Activated naive CD8-positive, alpha-beta T cell treated with anti-CD3 and anti-CD28 coated beads, Interleukin-2, amount 50 U/mL, for 16 hours (primary cell): ENCODE measurements at places on chromosomes 2 and 18.

DNA sequence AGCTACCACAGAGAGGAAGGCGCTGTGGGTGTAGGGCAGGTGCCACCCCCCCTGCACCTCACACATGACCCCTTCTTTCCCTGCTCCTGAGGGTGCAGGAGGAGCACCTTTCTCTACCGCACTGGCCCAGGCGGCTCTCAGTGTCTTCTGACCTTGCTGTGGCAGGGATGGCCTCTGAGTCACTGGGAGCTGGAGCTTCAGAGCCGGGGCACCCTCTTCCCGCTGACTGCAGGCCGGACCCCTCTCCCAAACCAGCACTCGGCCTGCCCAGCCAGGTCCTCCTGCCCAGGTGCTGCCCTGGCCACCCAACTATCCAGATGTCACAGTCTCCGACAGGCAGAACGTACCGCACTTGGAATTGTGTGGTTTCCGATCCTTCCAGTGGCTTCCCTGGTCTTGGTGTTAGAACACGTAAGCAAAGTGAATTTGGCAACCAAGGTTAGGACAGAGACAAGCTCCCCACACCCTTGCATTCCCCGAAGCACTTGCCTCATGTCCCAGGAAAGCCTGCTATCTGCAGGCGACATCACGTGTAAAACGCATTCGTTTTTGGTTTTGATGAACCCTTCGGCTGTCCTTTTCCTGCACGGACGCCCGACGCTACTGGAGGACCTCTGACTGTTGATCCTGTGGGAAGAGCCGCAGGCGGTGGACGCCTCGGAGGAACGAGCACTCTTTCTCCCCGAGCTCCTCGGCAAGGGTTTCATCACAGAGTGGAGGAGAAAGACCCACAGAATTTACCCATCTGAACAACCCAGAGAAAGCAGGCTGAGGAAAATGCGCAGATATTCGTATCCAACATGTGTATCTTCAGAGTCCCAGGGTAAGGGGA, 24.7 kb upstream of the KCNG2 start:
- DNase-seq = no peak

DNA sequence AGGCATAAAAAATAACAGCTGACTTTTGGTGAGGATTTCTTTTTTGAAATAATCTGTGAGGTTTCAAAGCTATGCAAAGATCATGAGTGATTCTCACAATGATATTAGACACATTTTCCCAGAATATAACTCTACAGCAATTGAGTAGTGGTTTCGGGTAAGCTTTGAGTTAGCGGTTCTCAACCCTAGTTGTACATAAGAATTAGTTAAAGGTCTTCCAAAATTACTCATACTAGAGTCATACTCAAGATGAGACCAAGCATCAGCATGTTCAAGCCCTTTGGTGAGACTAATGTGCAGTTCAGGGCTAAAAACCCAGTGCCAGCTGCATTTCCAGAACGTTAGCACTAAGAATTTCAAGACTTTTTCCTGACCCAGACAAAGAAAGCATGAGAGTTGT, 31.1 kb downstream of the DSG4 start:
- no peak for DNase-seq

DNA sequence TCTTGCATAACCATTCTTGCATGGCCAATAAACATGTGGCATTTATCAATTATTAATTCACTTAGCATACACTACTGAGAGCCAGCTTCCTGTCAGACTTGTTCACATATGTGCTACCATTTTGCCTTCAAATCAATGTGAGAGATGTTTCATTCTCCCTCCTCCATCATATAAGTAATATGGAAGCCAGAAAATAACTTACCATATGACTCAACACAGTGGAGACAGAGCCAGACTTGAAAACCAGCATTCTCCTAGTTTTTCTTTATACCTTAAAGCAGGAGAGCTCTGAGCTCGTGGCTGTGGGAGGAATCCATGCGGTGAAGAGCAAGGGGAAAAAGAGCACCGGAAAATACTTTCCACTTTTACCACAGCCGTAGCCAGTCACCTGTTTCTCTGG, 215.0 kb upstream of the LRATD1 start:
- no peak for DNase-seq

DNA sequence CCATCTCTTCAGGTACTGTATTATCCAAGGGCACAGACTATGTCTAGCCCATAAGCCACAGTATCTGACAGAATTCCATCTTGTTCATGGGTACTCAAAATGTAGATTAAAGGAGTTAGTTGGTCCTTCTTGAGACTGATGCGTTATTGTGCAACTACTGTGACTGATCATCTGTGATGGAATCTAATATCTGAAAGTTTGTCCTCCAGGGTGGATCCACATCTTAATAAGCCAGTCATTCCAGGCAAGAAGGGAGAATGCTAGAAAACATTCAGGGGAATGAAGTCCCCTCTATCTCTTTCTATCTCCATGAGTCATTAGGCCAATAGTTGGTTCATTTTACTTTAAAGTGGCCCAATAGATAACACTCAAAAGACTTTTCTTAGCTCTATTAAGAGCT, 252.6 kb downstream of the EXOC6B start:
- no peak for DNase-seq

- DNase-seq = no peak
These were observed 573.2 kb downstream of the METTL4 start for GRCh38 chr18:1998121-1998520.

DNA sequence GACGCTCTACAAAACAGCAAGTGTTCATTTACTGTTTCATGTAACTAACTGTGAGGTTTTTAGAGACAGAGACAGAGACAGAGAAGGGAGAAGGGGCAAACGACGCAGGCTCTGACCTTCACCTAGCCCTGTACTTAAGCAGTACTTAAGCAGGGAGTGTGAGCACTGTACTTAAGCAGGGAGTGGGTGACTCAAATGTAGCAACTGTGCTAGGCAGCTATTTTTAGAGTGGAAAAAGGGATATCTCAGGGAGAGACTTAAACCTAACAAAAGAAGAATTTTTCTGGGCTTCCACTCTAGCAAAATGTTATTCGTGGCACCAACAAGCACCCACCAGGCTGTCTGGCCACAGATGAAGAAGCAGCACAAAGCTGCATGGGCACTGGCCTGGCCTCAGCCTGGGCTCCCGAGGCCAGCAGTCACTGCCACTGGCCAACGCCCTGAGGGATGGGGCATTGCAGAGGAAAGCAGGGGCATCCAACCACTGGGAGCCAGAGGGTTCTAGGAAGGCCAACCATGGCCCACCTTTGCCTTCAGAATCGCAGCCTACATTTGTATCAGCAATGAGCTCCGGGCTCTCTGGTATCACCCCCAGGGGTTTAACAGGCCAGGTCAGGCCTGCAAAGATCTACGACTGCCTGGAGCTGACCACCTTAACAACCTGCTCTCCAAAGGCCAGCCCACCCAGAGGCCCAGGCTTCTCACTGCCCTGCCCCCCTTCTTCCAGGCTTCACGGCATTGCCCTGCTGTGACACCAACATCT, 154.3 kb downstream of the TTC32 start:
- no peak for DNase-seq
